ENCODE measurements at places on chromosomes 11 and 22. TPM values are rescaled to one million over a fixed set of nuclear protein-coding genes. Genes with fewer than 3 reads are reported as not detected.

The CCT8L2 gene
- not detected for total RNA-seq

The NEU3 gene
- 24.6 TPM for total RNA-seq

- DNase-seq: no peak
These were observed 10.6 kb upstream of the KCNJ1 start for GRCh38 chr11:128877726-128878125.

GRCh38 chr22:48075604-48076003 lies 1313.2 kb downstream of the TBC1D22A start:
- no peak for DNase-seq

DNA sequence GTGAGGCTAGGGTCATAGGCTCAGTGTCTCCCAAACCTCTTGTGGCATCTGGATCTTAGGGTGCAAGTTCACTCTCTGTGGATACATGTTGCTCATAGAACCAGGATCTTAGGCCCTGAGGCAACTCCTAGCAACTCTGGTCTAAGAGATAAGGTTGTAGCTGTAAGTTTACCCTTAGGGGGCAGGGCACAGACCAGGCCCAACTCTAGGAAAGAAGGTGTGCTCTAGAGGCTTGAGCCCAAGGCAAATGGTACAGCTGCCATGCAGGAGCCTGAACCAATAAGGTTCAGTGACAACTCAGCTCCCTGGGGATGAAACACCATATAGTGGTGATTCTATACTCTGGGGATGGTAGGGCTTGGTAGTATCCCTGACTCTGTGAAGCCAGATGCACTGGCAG lies 17.8 kb downstream of the CALCB start:
- DNase-seq: no peak

GRCh38 chr11:118443590-118444218 lies 7.4 kb downstream of the KMT2A start:
- DNase-seq: no peak

DNA sequence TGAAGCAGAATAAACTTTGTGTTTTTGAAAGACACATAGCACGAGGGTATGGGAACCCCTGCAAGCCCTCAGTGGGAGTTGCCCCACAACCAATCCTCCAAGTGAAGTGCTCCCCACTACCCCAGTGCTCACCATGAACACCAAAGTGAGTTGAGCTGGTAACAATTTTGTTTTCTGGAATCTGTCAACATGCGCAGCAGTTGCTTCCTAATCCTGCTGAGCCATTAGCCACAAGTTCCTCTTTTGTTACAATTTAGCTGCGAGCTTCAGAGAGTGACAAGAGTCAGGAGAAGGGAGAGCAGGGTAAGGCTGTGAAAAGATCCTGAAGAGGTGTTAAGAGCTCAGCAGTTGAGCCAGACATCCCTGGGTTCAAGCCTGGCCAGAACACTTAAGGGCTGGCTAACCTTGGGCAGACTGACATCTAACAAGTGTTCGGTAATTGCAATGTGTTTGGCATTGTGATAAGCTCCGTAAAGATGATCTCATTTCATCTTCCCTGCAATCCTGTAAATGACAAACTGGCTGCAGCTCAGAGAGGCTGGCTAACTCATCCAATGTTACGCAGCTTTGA lies 24.1 kb upstream of the ASPHD2 start:
- peak; percentile 45 for DNase-seq

The OR56B4 gene
- total RNA-seq: not detected

The CCDC90B gene
- total RNA-seq: 75.6 TPM

DNA sequence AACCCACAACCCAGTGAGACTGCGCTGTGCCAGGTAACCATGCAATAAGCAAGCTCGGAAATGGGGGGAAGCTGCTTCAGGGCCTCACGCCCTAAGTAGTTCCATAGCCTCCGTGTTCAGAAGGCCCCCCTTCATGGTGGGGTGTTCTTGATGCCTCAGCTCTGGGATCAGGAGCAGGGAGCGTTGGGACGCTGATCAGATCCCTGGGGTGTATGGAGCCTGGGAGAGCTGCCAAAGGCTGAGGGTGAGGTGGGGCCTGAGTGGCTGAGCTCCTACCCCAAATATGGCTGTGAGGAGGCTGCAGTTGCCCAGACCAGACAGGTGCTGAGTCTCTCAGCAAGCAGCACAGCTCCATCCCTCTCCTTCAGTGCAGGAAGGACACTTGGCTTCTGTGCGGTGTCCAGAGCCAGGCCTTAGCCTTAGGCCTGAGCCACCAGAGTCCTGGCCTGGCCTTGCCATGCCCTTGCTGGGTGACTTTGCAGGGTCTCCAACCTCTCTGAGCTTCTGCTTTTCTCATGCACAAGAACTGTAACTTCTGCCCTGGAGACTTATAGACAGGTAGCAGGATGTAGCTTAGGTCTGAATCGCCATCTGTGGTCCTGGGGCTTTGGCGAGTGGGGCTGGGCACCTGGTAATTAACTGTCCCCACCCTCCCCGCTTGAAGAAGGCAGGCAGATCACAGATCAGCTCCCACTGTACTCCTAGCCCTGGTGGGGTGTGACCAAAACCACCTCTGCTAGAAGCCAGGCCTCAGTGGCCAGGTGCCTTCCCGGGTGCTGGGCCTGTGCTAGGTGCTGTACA lies 5.3 kb downstream of the MMP11 start:
- DNase-seq: peak; percentile 35

DNA sequence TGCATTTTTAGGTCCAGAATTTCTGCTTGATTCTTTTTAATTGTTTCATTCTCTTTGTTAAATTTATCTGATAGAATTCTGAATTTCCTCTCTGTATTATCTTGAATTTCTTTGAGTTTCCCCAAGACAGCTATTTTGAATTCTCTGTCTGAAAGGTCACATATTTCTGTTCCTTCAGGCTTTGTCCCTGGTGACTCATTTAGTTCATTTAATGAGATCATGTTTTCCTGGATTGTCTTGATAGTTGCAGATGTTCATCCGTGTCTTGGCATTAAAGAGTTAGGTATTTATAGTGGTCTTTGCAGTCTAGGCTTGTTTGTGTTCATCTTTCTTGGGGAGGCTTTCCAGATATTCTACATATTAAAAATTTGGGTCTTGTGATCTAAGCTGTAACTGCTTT lies 694.8 kb upstream of the CCDC179 start:
- DNase-seq: no peak

- DNase-seq: no peak
These were observed 40.4 kb upstream of the ADORA2A start for GRCh38 chr22:24386937-24387471.

The DGCR6L gene
- total RNA-seq: 37.6 TPM

DNA sequence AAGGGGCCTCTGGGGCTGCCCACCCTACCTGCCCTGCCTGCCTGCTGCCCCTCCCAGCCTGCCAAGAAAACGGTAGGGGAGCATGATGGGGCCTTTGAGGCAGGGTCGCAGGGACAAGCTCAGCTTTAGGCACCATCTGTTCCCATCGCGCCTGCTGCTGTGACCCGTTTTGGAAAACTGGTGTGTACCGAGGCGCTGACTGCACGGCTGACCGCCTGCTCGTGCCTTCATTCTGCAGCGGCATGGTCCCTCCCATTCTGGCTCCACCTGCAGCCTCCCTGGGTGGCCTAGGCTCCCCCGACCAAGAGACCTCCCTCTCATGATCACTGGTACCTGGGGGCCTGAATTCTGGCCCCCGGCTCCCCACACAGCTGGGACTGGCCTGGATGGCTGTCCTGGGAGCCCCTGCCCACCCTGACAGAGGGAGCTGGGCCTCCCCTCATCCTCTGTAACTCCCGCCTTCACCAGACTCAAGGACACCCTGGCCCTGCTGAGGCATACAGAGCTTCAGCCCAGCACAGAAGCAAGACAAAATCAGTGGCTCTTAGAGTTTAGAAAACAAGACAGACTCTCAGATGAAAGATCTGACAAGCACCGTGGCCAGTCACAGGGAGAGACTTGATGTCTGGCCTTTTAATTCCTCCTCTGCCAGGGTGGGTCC lies 6.5 kb upstream of the MYRF start:
- no peak for DNase-seq

DNA sequence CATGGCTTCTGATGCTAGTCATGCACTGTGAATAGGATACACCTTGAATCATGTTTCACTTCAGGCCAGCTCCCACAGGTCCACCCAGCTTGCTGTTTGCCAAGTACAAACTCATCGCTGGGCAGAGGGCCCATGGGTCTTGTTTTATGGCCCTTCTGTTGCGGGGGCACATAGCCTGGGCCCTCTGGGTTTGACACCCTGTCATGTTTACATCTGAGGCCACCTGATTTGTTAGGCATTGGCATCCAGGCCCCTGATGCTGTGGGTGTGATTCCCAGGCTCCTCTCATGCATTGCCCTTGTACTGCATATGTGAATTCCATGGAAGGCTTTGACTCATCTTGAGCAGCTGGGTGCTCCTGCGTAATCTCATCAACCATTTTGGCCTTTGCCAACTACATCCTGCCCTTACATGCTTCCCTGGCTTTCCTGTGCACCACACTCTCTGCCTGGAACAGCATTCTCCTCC lies 32.6 kb downstream of the PPFIBP2 start:
- no peak for DNase-seq

GRCh38 chr11:134524896-134525845 lies 113.1 kb upstream of the B3GAT1 start:
- no peak for DNase-seq

- DNase-seq: peak; percentile 51
These were observed 50.7 kb downstream of the RRAS2 start for GRCh38 chr11:14308114-14308896.

The GLB1L2 gene
- 1.8 TPM for total RNA-seq

The TMPRSS5 gene
- 0.92 TPM for total RNA-seq

The DNAJB7 gene
- not detected for total RNA-seq

GRCh38 chr11:16935518-16936302 lies 78.5 kb downstream of the PLEKHA7 start:
- peak; percentile 63 for DNase-seq

The ADAMTS15 gene
- 35.1 TPM for total RNA-seq

The DPP3 gene
- 21.2 TPM for total RNA-seq

DNA sequence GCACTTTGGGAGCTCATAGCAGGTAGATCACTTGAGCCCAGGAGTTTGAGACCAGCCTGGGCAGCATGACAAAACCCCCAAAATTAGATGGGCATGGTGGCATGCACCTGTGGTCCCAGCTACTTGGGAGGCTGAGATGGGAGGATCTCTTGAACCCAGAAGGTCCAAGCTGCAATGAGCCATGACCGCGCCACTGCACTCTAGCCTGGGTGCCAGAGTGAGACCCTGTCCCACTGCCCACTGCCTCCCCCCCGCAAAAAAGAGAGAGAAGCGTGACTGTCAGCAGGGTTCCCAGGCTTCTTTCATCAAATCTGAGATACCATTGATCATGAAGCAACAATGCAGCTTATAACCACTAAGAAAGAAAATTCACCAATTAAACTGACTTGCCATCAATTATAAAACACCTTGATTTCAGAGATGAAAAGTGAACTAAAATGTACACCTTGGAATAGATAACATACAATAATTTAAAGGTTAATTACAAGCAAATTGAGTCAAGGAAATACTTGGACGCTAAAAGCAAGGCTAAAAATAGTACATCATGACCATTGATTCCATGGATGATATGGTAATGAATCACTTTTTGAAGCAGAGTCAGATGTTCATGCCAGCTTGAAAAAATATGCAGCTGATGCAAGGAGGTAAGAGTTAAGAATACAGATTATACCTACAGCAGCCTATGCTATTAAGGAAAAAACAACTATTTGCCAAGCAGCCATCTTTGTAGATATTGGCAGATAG lies 90.8 kb upstream of the ALKBH3 start:
- no peak for DNase-seq

- DNase-seq: no peak
These were observed 1260.9 kb downstream of the BRD1 start for GRCh38 chr22:48566741-48567140.

The C11orf86 gene
- not detected for total RNA-seq

GRCh38 chr22:28229566-28230485 lies 310.8 kb upstream of the PITPNB start:
- no peak for DNase-seq

DNA sequence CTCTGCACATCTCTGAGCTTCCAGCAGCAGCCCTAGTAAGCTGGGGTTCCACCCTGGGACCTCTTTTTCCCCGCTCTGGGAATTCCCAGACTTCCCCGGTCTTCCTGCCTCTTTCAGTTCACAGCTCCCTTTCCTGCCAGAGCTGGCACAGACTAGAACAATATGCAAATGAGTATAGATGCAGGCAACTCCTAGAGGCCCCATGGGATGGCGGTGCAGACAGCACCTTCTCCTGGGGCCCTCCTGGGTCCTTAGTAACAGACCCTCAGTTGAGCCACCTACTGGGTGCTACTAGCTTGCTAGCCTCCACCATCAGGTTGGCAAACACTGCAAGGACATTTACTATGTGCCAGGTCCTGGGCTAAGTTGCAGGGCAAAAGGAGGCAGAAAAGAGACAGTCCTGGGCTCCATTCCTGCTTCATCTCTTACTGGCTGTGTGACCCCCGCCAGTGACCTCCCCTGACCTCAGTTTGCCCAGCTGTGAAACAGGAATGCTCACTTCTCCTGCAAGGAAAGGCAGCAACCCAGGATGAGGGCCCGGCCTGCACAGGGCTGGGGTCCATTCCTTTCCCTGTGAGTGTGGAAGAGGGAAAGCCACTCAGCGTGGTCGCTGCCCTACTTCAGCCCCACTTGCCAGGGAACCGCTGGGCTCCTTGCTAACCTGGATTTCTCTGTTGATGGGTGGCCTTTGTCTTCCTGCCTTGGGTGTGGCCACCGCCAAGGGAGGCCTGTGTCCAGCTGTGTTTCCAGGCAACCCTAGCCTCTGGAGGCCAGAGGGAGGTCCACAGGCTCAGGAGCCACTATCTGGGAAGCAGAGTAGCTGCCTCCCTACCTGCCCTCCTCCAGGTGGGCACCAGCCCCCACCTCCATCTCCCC lies 7.3 kb downstream of the RELT start:
- peak; percentile 26 for DNase-seq

GRCh38 chr11:35352077-35352888 lies 67.1 kb downstream of the SLC1A2 start:
- DNase-seq: no peak

- DNase-seq: peak; percentile 25
These were observed 3.1 kb upstream of the PYGM start for GRCh38 chr11:64762674-64763525.

The OR4D5 gene
- not detected for total RNA-seq

DNA sequence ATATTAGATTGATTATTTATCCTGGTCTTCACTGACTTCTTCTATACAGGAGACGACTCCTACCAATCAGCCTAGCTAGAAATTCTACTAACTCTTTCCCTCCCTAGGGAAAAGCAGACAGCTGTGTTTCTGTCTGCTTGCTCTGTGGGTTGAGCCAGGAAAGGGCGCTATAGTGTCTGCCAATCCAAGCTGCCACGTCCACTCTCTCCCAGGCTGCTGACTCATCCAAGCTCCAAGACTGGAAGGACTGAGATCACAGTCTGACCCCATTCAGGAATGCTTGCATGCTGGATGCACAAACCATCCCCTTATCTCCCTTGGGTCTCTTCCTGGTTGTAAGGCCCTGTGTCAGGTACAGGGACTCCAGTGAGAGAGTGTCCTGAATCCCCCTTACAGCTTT lies 955.6 kb downstream of the OPCML start:
- DNase-seq: no peak

The OR56A1 gene
- total RNA-seq: under 0.01 TPM

GRCh38 chr22:19998991-19999820 lies 17.4 kb downstream of the ARVCF start:
- no peak for DNase-seq

Measured in tongue (tissue), 3 donors.